ENCODE measurements at places on chromosomes 13 and 19.

GRCh38 chr13:73261739-73262216, 203.0 kb downstream of the KLF5 start:
- peak; percentile 94 for DNase-seq

GRCh38 chr13:43094901-43095300, 71.5 kb downstream of the DNAJC15 start:
- DNase-seq, result no peak

DNA sequence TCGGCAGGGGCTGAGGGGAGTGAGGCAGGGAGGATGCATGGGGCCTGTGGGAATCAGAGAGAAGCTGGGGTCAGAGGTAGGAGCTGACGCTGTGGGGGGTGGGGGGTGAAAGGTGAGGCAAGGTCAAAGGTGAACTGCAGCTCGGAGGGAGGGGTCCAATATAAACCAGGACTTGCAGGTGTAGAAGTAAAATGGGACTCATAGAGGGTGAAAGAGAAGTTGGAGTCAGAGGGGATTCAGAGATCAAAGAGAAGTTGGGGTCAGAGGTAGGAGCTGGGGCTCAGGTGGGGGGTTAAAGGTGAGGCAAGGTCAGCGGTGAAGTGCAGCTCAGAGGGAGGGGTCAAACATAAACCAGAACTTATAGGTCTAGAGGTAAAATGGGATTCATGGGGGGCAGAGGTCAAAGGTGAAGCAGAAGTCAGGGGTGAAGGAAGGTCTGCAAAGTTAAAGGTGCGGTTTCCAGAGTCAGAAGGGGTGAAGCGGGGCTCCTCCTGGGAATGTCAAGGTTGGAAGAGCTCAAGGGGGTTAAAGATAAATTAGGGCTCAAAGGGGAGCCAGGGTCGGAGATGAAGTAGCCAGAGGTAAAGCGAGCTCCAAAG, 7.6 kb downstream of the TUBB4A start:
- DNase-seq, result no peak

DNA sequence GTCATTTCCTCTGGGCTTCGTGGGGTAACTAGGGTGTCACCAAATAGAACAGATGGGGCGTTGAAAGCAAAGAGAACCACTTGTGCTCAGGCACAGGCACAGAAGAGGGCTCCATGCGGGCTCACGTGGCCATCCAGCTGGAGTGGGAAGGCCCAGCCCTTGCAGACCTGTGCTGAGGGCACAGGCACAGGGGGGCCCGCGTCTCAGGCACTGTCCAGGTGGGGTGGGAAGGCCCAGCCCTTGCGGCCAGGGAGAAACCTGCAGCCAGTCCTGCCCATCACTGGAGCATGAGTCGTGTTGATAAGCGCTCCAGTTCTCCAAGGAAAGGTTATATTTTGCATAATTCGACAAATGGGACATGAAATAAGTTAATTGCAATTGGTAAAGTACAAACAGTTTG, 57.5 kb downstream of the SLC7A9 start:
- DNase-seq, result no peak

DNA sequence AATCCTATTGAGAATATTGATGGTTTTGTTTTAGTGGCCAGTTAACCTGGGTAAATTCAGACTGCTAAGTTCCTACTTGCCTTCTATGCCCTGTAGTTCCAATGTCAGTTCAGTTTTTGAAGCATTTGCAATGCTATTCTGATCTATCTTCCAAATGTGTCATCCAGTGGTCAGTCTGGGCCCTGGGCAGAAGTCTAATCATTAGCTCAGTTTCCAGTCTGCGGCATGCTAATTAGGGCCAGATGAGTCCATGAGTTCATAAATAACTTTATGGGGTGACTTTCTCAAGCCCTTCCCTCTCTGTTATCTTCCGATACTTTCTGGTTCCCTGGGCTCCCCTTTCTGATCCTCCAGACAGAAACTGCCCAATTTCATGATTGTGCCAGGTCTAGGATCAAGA, 32.7 kb downstream of the FAM187B start:
- no peak for DNase-seq

DNA sequence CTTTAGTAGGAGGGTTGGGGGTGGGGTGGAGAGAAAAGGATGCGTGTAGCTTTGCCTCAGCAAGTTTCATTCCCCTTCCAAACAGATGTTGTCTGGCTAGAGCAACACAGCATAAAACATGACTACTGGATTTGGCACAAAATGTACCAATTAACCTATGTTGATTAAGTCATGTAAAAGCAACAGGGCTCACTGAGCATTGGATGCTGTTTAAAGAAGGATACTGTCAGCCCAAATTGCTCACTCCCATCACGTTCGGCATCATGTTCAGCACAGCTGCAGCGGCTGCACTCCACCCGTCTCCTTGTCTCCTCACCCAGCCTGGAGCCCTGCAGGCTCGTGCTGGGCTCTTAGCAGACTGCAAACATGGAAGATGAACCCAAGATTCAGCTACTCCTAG, 77.5 kb downstream of the DLEU7 start:
- no peak for DNase-seq

GRCh38 chr13:110644892-110645521, 29.7 kb downstream of the NAXD start:
- no peak for DNase-seq

DNA sequence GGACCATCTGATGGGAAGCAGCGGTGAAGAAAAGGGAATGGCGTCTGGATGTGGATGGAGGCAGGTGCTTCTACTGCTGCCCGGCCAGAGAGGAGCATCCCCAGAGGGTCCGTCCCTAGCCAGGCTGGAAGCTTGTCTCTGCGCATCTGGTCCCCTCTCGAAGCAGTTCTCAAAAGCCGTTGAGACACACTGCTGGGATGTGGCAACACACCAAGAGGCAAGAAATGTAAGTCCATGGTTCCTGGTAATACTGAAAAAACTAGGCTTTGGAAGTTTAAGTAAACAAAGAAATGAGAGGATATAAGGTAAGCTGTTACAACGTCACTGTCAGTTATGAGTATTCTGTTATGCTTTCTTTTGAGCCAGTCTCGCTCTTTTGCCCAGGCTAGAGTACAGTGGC, 15.1 kb upstream of the FFAR2 start:
- no peak for DNase-seq

DNA sequence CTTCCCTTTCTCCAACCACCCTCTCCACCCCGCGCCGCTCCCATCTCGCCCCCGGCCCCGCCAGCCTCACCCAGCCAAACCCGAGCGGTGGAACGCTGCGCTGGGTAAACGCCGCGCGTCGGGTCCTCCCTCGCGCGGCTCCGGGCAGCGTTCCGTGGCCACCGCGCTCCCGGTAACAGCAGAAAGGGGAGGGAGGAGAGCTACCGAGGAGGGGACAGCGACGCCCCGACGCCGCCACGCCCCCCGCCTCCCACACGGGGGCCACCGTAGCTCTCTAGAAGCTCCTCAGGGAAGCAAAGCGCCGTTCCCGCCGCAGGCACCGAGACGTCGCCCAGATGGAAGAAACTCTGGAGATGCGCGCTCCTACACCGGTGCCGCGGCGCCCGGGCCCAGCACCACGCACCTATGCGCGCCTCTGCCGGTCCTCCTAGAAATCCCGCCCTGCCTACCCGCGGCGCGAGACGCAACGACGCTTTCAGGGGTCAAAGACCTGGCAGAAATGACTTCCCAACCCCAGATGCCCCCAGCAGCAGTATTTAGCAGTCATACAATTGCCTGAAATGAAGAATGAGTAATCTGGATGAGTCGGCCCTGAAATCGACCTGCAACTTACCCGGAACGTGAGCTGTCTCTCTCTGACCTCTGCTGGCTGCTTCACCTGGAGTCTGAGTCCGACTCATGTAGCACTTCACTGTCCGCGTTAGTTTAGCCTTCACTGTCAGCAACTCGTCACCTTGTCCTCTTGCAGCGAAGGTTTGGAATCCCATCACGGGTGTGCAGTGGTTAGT, at the start of gene RUBCNL:
Gene RUBCNL, minus strand, starts transcription at position 189 of the 788 bp plus-strand sequence. CDS start 14,777 bp downstream, outside the sequence.
- DNase-seq, result no peak

DNA sequence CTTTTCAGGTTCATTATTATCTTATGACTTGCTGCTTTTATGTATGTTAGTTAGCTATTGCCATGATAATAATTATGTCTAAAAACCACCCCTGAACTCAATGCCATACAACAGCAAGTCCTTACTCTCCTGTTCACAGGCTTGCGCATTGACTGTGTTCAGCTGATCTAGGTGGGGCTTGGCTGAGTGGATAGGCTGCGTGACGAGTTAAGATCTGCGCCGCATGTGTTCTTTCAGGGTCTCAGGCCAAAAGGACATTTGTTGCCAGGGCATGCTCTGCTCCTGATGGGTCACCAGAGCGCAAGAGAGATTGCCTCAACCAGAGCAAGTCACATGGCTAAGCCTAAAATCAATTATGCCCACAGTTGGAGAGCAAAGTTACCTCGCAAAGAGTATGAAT, 859 bp downstream of the ZNF568 start:
- peak; percentile 2 for DNase-seq

GRCh38 chr19:33660410-33661124, 38.8 kb downstream of the CHST8 start:
- DNase-seq, result no peak

GRCh38 chr19:54335164-54335563, 3.8 kb downstream of the LILRA4 start:
- DNase-seq, result no peak

- DNase-seq, result no peak
These were observed 865.7 kb upstream of the SLC10A2 start for GRCh38 chr13:103931885-103932284.

- no peak for DNase-seq
These were observed 866 bp upstream of the LMO7 start for GRCh38 chr13:75635101-75635827.

GRCh38 chr13:110446575-110446890, 115.0 kb downstream of the RAB20 start:
- DNase-seq, result no peak

DNA sequence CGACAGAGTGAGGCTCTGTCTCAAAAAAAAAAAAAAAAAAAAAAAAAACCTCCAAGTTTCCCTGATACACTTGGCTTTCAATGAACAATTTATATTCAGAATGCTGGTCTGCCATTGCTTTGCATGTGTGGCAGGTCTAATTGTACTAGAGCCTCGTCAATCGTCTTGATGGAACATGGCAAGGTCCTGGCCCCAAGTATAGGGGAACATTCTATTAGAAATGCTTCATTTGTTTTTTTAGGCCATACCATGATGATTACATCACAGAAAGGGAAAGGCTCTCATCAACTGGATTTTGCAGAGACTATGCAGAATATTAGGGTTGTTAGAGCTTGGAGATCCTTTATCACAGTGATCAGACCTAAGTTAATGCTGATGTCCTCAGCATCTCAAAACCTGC, 28.0 kb downstream of the SPRY2 start:
- no peak for DNase-seq

GRCh38 chr13:46168341-46168740, 13.6 kb downstream of the LCP1 start:
- DNase-seq, result peak; percentile 43

DNA sequence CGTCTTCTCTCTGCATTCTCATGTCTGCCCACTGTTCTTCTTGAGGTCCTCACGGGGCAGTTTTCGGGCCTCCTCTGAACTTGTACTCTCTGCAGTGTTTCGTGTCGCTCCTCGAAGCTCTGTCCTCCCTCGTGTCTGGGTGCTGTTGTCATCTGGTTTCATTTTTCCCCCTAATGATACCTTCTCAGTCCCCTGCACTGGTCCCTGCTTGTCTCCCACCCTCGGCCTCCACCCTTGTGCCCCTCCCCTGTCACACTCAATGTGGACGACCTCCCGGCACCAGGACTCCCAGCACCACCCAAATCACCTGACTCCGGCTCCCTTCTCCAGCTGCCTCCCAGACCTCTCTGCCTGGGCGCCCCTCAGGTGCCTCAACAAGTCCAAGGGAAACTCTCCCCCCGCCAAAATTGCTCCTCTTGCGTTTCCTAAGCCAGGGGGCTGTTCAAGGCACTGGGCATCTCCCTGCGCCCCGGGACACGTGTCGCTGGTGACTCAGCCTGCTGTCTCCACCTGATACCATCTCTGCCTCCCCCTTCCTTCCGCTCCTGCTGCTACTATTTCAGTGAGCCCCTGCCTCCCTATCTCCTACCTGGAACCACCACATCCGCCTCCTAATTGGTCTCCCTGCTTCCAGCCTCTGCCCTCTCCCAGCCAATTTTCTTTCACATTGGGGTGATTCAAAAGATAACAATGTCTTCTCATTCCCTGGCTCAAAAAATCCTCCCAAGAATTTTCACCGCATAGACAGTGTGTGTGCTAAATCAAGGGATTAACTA, 49.5 kb downstream of the RFX2 start:
- DNase-seq, result no peak

DNA sequence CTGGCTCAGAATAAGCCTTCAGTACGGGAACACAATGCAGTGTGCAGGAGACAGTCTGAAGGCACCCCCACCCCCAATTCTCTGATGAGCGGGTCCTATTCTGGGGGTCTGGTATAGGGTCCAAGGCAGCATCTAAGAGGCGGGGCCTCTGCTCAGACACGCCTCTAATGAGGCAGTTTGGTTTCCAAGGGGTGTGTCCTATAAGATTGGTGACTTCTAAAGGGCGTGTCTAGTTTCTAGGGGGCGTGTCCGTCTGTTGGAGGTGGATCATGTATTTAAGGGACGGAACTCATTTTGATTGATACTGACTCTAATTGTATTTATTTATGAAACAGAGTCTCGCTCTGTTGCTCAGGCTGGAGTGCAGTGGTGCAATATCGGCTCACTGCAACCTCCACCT, 8.7 kb downstream of the FIZ1 start:
- no peak for DNase-seq

GRCh38 chr13:41554180-41554579, 96.8 kb downstream of the RGCC start:
- DNase-seq, result no peak

DNA sequence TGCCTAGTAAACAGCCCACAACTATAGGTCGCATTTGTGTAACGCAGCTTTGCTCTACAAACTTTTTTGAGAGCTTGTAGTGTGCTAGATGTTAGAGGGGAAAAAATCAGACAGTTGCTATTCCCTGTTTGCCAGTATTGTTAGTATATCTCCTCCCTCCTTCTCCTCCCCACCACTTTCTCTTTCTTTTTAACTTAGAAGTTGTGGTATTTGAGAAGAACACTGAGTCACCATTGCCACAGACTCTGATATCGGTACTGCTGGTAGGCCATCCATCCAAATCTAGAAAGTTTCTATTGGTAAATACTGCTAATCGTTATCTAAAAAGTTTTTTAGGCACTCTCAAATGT, 666 bp downstream of the POMP start:
- no peak for DNase-seq

- DNase-seq, result peak; percentile 78
These were observed 190.1 kb downstream of the KLF5 start for GRCh38 chr13:73248711-73249580.

GRCh38 chr19:47796785-47797184, 7.6 kb downstream of the TPRX1 start:
- no peak for DNase-seq

GRCh38 chr13:26132756-26133155, 80.9 kb upstream of the SHISA2 start:
- DNase-seq, result no peak

- no peak for DNase-seq
These were observed 18.1 kb downstream of the ARHGEF18 start for GRCh38 chr19:7366701-7367420.

DNA sequence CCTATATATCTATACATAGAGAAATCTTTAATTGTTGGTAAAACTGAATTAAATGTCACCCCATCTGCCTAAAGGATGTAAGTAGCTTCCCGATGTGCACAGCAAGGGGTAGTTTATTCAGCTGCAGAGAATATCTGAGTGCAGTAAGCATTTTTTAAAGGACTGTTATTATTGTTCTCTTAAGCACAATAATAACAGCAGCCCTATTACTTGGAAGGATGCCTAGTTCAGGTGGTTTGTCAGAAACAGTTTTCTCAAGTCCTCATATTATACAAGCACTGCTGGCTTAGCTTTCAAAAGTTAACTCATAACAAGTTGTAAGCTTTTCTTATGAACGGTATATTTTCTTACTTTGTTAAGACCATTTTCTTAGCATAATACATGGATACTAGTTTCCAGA, 142.6 kb downstream of the CRYL1 start:
- no peak for DNase-seq

- DNase-seq, result no peak
These were observed 305.2 kb downstream of the MTUS2 start for GRCh38 chr13:29125191-29125933.

All from epithelial cell of prostate (primary cell).